Tibial artery (tissue), 4 donors: ENCODE measurements at places on chromosomes 2 and 18.
A peak's percentile ranks its signal among the peaks of the same experiment; 100 is the strongest.

DNA sequence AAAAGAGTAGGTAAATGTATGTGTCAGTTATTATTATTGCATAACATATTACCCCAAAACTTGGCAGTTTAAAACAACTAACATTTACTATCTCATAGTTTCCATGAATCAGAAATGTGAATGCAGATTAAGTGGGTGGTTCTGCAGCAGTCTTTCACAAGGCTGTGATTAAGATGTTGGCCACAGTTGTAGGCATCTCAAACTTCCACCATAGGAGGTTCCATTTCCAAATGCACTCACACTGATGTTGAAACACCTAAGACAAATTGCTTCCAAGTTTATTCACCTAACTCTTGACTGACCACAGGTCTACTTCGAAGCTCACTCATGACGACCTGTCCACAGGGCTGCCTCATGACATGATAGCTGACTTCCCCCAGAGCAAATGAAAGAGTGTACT lies 360.8 kb downstream of the GRB14 start:
- no peak for DNase-seq

GRCh38 chr18:27724362-27724761 lies 452.6 kb downstream of the CDH2 start:
- DNase-seq = no peak

GRCh38 chr2:239153806-239154591 lies 246.8 kb downstream of the HDAC4 start:
- peak; percentile 18 for DNase-seq

DNA sequence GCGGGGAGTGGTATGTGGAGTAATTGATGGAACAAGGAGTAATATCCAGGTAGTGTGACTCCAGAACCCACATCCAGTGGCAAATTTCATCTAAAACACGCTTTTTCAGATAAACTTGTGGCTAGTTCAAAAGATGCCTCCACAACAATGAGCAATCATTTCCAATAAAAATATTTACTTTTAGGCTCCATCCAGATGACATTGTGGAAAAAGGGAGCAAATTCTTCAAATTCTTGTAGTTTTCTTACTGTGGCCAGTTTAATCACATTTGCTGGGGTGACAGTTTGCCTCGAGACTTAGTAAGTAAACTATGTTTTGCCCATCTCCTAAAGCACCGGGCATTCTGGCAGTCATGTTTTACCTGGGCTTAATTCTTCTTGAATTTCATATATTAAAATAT lies 243.6 kb downstream of the IRS1 start:
- DNase-seq = no peak

DNA sequence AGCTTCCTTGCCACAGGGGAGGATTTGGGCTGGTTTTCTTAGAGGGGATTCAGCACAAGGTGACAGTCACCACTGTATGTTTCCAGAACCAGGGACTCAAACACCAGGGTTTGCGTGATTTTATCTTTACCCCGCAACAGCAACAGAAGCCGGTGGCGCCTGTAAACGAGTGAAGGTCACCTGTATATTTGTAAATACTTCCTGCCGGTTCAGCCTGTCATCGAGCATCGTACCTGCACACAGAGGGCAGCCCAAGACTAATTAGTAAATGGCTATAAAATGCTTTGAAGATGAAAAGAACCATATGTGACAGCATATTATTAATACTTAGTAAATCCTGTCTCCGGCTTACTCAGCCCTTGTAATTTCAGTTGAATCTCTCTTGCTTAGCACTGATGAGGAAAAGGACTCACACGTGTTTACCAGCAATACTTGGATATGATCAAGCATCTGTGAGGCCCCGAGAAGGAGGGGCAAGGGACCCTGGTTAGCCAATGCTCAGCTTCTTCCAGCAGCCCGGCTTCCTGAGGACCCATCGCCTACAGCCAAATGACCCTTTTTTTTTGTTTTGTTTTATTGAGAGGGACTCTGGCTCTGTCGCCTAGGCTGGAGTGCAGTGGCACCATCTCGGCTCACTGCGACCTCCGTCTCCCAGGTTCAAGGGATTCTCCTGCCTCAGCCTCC lies 51.3 kb upstream of the FOSL2 start:
- DNase-seq = peak; percentile 51

DNA sequence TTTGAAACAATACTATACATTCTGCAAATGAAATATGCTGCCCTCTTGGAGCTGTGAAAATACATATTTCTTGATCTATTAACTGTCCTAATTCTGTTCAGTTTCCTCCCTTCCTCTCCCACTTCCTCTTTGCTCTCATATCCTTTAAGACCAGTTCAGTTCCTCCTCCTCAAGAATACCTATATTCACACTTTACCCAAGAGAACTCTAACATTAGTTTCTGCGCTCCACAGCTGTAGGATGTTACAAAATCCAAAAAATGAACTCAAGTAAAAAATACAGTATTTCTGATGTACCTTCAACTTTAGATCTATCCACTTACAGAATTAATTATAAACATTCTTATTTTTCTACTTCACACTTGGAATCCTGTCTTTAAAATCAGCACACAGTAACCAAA lies 5.4 kb downstream of the ITSN2 start:
- DNase-seq = no peak

DNA sequence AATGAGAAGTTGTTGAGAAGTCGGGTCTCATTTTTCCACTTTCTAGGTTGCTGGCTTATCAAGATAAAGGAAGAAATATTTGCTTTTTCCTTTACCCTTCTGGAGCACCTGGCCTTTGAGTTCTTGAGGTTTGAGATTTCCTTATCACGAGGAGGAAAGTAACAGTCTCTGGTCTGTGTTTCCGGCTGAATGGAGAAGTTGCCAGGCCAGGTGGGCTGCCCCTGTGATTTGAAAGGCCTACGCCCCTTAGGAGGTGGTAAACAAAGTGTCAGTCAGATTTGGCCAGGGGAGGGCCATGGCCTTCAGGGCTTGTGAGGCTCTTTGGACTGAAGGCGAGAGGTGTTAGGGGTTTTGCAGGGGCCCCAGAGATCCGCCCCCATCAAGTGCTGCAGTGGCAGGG lies 156.7 kb upstream of the HAAO start:
- DNase-seq = no peak

- no peak for DNase-seq
These were observed 385.7 kb downstream of the HRH4 start for GRCh38 chr18:24846138-24846537.

DNA sequence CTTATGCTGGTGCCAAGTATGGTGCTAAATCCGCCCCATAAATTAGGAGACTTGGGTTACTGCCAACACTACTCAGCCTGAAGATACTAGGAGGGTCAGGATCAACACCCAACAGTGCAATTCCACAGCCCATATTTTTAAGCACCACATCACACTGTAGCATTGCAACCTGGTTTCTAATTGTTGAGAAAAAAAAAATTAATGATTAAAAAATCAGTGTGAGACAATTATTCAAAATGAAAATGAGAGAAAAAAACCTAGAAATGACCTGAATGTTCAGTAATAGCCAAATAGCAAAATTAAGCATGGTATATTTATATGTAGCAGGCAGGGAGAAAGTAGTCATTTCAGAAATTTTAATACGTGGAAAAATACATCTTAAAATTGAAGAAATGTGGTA lies 29.2 kb upstream of the HNRNPLL start:
- no peak for DNase-seq

GRCh38 chr2:152189622-152190495 lies 14.3 kb upstream of the STAM2 start:
- no peak for DNase-seq

DNA sequence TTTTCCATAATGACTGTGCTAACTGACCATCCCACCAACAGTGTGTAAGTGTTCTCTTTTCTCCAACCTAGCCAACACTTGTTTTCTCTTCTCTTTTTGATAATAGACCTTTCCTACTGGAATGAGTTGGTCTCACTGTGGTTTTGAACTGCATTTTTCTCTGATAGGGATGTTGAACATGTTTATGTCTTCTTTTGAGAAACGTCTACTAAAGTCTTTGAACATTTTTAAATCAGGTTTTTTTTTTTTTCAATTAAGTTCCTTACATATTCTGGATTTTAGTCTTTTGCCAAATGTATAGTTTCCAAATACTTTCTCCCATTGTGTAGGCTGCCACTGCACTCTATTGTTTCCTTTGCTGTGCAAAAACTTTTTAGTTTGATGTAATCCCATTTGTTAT lies 405.5 kb upstream of the FIGN start:
- DNase-seq = no peak

GRCh38 chr2:85783796-85784195 lies 30.0 kb downstream of the ATOH8 start:
- no peak for DNase-seq

- DNase-seq = peak; percentile 55
These were observed 11.4 kb upstream of the SLC20A1 start for GRCh38 chr2:112634153-112634873.
